ENCODE measurements at places on chromosomes 4 and X.

GRCh38 chr4:15498356-15498755, 28.7 kb downstream of the CC2D2A start:
- no peak for DNase-seq

- DNase-seq = no peak
These were observed 12.3 kb downstream of the GC start for GRCh38 chr4:71771613-71772012.

DNA sequence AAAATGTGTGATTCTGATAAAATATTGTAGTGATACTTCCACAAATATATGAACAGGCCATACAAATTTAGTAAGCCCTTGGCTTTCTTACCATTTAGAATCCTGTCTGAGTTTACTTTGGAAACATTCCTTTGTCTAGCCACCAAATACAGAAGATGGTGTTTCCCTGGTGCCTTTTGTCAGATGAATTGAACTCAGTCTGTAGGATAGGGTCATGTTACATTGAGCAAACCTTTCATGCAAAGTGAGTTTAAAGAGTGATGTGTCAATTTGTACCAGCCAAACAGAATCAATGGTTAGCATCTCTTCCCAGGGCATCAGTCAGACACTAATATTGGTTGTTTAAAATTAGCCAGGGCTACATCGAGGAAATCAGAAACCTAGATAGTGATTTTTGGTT, 1443.4 kb downstream of the ARAP2 start:
- no peak for DNase-seq

DNA sequence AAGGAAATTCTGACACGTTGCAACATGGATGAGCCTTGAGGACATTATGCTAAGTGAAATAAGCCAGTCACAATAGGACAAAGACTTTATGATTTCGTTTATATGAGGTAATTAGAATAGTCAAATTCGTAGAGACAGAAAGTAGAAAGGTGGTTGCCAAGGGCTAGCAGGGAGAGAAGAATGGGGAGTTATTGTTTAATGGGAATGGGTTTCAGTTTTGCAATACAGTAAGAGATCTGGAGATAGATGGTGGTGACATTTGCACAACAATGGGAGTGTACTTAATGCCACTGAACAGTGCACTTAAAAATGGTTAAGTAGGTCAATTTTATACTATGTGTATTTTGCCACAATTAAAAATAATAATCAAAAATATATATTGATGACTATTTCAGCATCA, 43.4 kb upstream of the TMEM154 start:
- DNase-seq = no peak

GRCh38 chr4:128347930-128348660, 60.5 kb upstream of the PGRMC2 start:
- DNase-seq = no peak

DNA sequence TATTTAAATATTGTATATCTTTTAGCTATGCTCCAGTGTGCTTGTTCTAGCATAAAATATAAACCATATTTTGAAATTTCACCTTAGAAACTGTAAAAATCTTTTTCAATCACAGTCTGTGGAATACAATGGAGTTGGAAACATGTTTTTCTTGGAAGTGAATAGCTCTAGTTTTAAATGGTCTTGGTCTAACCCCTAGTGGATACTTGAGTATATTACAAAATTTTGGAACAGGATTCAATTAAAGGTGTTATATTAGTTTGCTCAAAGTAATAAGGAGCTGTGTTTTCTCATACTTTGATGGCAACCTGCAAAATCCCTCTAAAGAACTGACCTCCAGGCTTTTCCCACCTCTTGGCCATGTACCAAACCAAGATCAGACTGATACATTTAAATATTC, 48.2 kb downstream of the STK26 start:
- no peak for DNase-seq

- no peak for DNase-seq
These were observed 34.9 kb downstream of the HMX1 start for GRCh38 chr4:8836664-8837171.

DNA sequence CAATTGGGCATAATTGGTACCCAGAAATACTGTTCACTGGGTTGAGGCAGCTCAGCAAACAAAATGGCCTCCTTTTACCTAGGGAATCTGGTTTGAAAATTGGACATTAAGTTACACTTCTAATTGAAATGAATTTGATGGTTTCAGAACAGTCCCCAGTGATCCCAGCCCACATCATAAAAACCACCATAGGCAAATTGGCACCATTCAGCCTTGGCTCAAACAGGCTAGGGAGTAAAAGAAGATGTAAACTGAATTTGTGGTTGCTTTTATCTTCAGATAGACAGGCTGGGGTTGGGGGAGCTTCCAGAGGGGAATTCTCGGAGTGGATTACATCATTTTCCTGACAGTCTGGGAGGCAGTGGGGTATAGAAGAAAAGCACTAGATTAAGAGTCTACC, 576.5 kb downstream of the MID1IP1 start:
- no peak for DNase-seq

DNA sequence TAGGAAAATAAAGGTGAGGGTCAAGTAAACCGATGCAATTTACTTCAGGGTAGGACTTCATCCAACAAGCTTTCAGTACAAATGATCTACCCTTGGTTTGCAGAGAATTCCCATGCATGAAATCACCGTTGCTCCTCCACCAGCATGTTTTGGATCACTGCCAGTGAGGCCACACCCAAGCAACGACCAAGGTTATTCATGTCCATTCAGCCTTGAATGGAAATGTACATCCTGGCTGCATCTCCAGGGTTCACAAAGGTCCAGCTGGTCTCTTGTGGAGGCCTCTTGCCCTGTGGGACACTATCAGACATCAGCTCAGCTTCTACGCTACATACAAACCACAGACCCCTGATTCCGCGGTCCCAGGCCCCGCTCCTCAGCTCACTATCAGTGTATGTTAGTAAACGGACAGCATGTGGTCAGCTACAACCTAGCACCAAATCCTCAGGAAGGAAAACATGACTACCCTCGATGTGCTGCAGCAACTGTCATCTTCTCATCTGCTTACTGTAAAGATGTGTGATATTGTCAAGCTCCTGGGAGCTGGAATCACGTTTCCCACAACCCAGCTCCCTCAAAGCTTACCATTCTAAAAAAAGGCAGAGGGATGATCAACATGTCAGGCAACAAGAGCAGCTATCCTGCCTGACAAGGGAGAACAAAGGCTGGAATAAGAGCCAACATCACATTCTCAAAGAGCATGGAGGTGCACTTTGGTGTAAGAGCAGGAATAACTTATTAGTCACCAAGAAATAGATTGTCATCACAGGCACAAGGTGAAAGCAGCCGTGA, 4.9 kb downstream of the LYAR start:
- no peak for DNase-seq

DNA sequence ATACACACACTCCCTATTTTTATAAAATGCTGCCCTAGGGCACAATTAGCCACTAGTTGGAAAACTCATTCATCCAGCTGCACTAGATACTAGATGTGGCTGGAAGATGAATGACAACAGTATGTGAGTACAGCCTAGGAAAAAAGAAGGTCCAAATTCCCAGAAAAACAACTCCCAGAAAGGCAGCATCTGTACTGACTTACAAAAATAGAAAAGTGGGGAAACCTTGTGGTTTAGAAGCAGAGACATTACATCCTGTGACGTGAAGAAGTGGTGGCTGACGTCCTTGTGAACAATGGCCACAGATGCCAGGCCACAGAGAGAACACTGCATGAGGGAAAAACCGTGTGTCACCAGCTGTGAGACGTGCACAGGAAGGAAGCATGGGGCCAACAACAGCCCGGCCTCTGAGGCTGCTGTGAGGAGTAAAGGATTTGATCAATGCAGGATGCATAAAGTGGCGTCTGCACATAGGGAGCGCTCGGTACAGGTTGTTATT, 81.2 kb downstream of the SPRY1 start:
- no peak for DNase-seq

- no peak for DNase-seq
These were observed 23.5 kb downstream of the DRD5 start for GRCh38 chr4:9804918-9805317.

GRCh38 chr4:78311306-78311705, 240.3 kb upstream of the ANXA3 start:
- no peak for DNase-seq

- DNase-seq = peak; percentile 27
These were observed 153.2 kb downstream of the SHROOM3 start for GRCh38 chr4:76588274-76588673.

DNA sequence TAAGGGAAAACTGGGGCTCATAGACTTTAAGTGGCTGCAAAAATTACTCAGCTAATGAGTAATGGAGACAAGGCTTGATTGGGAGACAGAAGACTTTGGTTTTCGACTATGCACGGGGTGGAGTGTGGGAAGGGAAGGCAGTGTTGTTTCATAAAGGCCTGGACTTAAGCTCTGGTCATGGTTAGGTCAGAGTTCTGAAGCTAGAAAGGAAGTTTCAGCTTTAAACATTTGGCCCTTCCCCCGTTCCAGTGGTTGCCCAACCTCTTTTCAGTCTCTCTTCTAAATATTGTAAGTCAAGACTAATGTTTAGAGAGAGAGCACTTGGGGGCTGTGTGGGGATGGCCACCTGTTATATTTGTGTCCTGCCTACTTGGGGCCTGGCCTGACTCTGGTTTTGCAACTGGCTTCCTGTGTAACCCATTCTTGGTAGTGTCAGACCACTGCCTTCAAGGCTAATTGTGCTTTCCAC, 21.0 kb downstream of the MSN start:
- no peak for DNase-seq

DNA sequence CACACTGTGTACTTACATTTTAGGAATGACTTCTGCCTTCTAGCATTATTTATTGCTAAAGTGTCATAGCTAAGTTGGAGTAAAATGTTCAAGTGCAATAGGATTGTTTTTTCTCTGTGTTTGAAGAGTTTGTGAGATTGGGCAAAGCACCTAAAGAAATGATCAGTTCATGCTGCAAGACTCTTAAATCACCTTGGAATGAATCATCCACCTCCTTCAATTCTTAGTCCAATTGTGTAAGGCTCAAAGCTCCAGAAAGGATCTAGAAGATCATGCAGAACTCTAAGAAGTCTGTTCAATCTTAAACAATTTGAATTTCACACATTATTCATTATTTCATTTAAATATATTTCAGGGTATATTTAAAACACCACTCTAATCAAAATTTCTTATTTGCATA, 137.1 kb downstream of the AMELX start:
- no peak for DNase-seq

DNA sequence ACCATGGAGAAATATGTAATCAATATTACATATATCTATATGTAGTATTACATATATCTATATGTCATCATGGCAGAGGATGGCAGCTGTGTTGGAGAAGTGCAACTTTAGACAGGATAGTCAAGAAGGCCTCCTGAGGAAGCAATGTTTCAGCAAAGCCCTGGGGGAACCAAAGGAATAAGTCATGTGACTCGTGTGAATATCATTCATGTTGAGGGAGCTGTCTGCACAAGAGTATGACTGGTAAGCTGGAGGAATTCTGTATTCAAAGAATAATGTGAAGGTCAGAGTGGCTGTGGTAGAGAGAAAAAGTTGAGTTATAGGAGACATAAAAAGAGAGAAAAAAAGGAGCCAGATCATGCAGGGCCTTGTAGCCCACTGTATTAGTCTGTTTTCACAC, 92.9 kb upstream of the EDNRA start:
- no peak for DNase-seq

DNA sequence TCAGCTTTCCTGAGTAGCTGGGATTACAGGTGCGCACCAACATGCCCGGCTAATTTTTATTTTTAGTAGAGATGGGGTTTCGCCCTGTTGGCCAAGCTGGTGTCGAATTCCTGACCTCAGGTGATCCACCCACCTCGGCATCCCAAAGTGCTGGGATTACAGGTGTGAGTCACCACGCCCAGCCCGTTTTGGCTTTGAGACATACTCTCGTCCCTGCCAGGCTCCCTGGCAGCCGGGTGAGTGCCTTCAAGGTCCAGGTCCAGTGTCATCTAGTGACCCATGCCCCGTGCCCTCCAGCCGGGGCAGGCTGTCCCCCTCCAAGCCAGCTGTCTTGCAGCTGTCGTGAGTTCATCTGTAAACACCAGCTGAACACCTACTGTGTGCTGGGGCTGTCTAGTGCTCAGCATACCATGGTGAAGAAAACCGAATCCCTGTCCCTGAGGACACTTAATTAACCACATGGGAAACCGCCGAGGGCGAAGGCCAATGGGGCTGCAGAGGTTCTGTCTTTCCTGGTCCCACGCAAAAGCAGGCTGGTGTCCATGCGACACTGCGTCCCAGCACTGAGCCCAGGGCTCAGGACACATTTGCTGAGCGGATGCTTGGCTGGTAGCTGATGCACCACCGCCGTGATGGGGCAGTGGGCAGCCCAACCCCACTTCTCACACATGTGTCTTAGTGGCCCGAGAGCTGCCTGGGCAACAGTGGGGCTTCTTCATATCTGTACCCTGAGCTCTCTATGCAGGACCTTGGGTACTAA, 21.9 kb downstream of the NSG1 start:
- DNase-seq = no peak

- no peak for DNase-seq
These were observed 890 bp upstream of the FREM3 start for GRCh38 chr4:143701365-143701764.

DNA sequence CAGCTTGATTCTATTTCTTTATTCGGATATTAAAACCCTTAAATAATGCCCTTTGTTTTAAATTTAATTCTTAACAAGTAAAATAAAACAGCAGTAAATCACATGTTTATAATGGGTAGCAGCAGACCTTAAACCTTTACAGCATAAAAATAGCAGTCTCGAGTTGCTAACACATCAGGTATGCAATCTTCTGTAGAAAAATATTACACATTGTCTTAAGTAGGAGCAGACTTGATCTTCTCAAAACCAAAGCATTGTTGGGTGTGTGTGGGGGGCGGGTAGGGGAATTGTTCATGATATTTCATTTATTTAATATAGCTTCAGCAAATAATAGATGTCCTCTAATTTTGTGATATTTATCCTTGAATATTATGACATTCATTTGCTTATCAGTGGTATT, 331.4 kb downstream of the PCDH7 start:
- no peak for DNase-seq

- DNase-seq = no peak
These were observed 16.3 kb downstream of the RBMX2 start for GRCh38 chrX:130418066-130418465.

GRCh38 chr4:60266505-60266904, 933.6 kb upstream of the ADGRL3 start:
- DNase-seq = no peak

- no peak for DNase-seq
These were observed 3.3 kb upstream of the LIN54 start for GRCh38 chr4:83013902-83014301.

- no peak for DNase-seq
These were observed 18.1 kb upstream of the TRIM60 start for GRCh38 chr4:165013691-165014090.

DNA sequence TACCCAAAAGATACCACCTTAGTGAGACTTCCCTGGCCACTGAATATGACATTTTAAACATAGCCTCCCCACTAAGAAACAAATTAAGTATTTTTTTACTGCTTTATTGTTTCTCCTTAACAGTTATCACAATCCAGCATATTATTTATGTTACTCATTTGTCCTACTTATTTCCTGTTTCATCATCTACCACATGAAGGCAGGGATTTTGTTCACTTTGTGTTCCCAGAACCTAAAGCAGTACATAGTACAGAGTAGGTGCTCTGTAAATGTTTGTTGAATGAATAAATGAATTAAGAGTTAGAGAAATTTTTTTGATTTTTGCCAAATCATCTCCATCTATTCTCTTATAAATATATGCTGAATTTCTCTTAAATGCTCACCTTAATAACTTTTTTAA, 318.4 kb upstream of the GIMD1 start:
- DNase-seq = no peak

GRCh38 chrX:107818900-107819521, 6.7 kb upstream of the MID2 start:
- no peak for DNase-seq

GRCh38 chr4:122784261-122784660, 42.4 kb upstream of the FGF2 start:
- DNase-seq = no peak

GRCh38 chr4:100986360-100986868, 360.9 kb downstream of the PPP3CA start:
- DNase-seq = peak; percentile 8

Data from nephron progenitor cell (in vitro differentiated cells).